ENCODE measurements at places on chromosomes 7 and 10. TPM values are rescaled to one million over a fixed set of nuclear protein-coding genes. Genes with fewer than 3 reads are reported as not detected.
A peak's percentile ranks its signal among the peaks of the same experiment; 100 is the strongest.

- H3K4me3 ChIP-seq, result no peak overlapping the region
- no peaks in the 10 kb centered on the region for H3K4me1 ChIP-seq
- H3K36me3 ChIP-seq, result no peaks in the 10 kb centered on the region
- no peaks in the 10 kb centered on the region for H3K27me3 ChIP-seq
- no peak for DNase-seq
Measured at GRCh38 chr7:150398108-150398964, 19.2 kb downstream of the ZNF775 start.

PDE6C gene
- not detected for total RNA-seq

GRCh38 chr10:76336213-76336963 lies 905.0 kb downstream of the LRMDA start:
- no peak overlapping the region for H3K4me3 ChIP-seq
- no peaks in the 10 kb centered on the region for H3K36me3 ChIP-seq
- no peak for DNase-seq
- H3K4me1 ChIP-seq, result no peaks in the 10 kb centered on the region

- no peaks in the 10 kb centered on the region for H3K27me3 ChIP-seq
- no peak for DNase-seq
- no peaks in the 10 kb centered on the region for H3K4me1 ChIP-seq
- H3K36me3 ChIP-seq, result no peaks in the 10 kb centered on the region
- H3K27ac ChIP-seq, result no peak overlapping the region
Measured at GRCh38 chr7:76507723-76508406, 2.5 kb upstream of the UPK3B start.

GRCh38 chr7:35366167-35367155 lies 112.6 kb upstream of the TBX20 start:
- no peak overlapping the region for H3K4me3 ChIP-seq
- H3K27me3 ChIP-seq, result no peaks in the 10 kb centered on the region
- no peaks in the 10 kb centered on the region for H3K36me3 ChIP-seq

GRCh38 chr10:69862882-69863530 lies 61.3 kb downstream of the COL13A1 start:
- no peak for DNase-seq
- H3K27me3 ChIP-seq, result no peaks in the 10 kb centered on the region
- no peaks in the 10 kb centered on the region for H3K4me1 ChIP-seq
- H3K36me3 ChIP-seq, result no peaks in the 10 kb centered on the region

DNA sequence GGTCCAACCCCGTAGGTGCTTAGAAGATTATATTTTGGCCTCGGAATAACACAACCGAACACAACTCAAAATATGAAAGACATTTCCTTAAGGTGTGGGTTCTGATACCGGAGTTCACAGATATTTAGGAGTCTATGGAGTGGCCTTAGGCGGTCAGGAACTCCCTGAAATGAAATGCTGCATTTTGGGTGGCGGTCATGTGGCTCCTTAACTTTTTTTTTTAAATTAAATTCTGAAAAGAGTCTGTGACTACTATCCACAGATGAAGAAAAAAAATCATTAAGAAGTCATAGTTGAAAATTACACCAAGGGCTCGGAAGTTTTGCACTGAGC lies 290.9 kb upstream of the NFE2L3 start:
- H3K36me3 ChIP-seq, result no peaks in the 10 kb centered on the region
- H3K27ac ChIP-seq, result no peak overlapping the region
- H3K4me1 ChIP-seq, result no peaks in the 10 kb centered on the region
- peaks cover 100% of the 10 kb centered on the region for H3K27me3 ChIP-seq
- DNase-seq, result no peak
- no peak overlapping the region for H3K4me3 ChIP-seq

GRCh38 chr7:4093035-4093434 lies 589.1 kb upstream of the FOXK1 start:
- H3K27ac ChIP-seq, result no peak overlapping the region
- H3K4me3 ChIP-seq, result no peak overlapping the region
- H3K27me3 ChIP-seq, result no peaks in the 10 kb centered on the region
- H3K36me3 ChIP-seq, result no peaks in the 10 kb centered on the region
- DNase-seq, result no peak
- no peaks in the 10 kb centered on the region for H3K4me1 ChIP-seq

RADIL gene
- 8.5 TPM for total RNA-seq

ENTPD1 gene
- 26.9 TPM for total RNA-seq

KLF14 gene
- not detected for total RNA-seq

DNA sequence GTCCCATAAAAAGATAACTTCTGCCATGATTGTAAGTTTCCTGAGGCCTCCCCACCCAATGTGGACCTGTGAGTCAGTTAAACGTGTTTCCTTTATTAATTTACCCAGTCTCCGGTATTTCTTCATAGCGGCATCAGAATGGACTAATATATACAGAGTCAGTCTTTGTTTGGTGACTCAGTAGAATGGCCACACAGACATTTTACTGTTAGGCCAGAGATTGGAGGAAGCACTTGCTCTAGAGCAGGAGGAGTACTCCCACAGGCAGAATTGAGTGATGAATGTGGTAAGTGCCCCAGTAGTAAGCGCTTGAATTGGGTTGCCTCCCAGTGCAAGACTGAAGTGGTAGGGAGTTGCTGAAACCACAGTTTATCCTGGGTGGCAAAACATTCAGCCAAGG lies 149.5 kb upstream of the SMIM30 start:
- no peaks in the 10 kb centered on the region for H3K27me3 ChIP-seq
- H3K36me3 ChIP-seq, result no peaks in the 10 kb centered on the region
- DNase-seq, result no peak
- no peaks in the 10 kb centered on the region for H3K4me1 ChIP-seq

FAM13C gene
- 17.8 TPM for total RNA-seq

- H3K27me3 ChIP-seq, result no peaks in the 10 kb centered on the region
- H3K36me3 ChIP-seq, result peaks cover 9% of the 10 kb centered on the region
- peaks cover 29% of the 10 kb centered on the region for H3K4me1 ChIP-seq
- H3K27ac ChIP-seq, result peak overlapping the region; percentile 71
- no peak overlapping the region for H3K4me3 ChIP-seq
- DNase-seq, result no peak
Measured at GRCh38 chr10:62093863-62094291, 174.8 kb downstream of the RTKN2 start.

TFR2 gene
- total RNA-seq, result not detected

- no peak for DNase-seq
- H3K27me3 ChIP-seq, result no peaks in the 10 kb centered on the region
- H3K4me1 ChIP-seq, result no peaks in the 10 kb centered on the region
- no peaks in the 10 kb centered on the region for H3K36me3 ChIP-seq
- no peak within 1 kb of the TSS for H3K4me3 ChIP-seq
Measured at GRCh38 chr10:79948976-79949722, at the start of gene SFTPD. TSS of gene SFTPD (minus strand) at chr10:79949105. CDS start at chr10:79946659, 2,446 bp downstream.

DNA sequence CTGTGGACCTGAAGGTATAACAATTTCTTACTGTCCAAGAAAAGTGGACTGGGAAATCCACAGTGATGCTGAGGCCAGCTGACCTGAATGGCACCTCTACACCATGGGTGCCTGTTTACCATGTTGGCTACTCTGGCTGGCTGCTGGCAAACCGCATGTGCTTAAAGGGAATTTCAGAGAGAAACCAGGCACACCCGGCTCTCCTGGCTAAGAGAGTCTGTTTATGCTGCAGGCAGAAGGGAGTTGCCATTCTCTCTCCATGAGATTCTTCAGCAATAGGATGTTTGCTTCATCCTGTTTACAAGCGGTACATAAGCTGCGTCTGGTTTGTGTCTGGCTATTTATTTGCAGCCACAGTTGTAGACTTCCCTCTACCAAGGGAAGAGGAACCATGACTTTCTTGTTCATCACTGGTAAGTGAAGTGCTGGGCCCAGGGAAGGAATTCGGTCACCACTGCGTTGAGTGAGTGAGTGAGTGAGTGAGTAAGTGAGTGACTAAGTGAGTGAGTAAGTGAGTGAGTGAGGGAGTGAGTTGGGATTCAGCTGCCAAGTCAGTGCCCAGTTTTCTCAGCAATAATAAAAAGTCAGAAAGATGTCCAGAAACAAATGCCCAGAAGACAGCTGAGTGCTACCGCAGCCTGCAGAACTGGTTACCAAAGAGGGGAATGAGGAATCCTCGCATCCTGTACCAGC lies 90.4 kb downstream of the COBL start:
- H3K4me1 ChIP-seq, result no peaks in the 10 kb centered on the region
- H3K27ac ChIP-seq, result peak overlapping the region; percentile 67
- H3K27me3 ChIP-seq, result no peaks in the 10 kb centered on the region
- no peak for DNase-seq
- no peaks in the 10 kb centered on the region for H3K36me3 ChIP-seq

CXCL12 gene
- 66.4 TPM for total RNA-seq

DNA sequence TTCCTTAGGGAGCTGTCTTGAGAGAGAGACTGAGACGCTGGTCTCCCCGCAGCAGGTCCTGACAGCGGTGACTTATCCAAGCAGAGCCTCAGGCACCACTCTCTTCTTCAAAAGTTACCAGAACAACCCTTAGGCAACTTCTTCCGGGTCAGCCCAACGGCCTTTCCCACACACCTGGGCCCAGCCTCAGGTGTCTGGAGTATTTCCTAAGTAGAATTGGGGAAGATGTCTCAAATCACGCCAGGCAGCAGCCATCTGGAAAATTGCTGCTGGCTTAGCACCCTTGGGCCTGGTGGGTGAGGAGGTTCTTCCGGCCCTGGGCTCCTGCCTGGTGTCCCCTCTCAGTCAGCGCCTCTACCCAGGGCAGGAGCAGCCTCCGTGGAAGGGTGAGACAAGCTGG lies 80.4 kb upstream of the ANLN start:
- H3K4me3 ChIP-seq, result no peak overlapping the region
- no peaks in the 10 kb centered on the region for H3K27me3 ChIP-seq
- no peaks in the 10 kb centered on the region for H3K36me3 ChIP-seq
- peaks cover 2% of the 10 kb centered on the region for H3K4me1 ChIP-seq
- H3K27ac ChIP-seq, result no peak overlapping the region

GRCh38 chr10:18202680-18203460 lies 62.6 kb downstream of the CACNB2 start:
- H3K4me1 ChIP-seq, result no peaks in the 10 kb centered on the region
- H3K36me3 ChIP-seq, result no peaks in the 10 kb centered on the region
- no peak for DNase-seq
- H3K4me3 ChIP-seq, result no peak overlapping the region
- no peak overlapping the region for H3K27ac ChIP-seq

LIPN gene
- not detected for total RNA-seq

GRCh38 chr7:100799037-100799896 lies 28.1 kb downstream of the EPHB4 start:
- H3K4me1 ChIP-seq, result peaks cover 20% of the 10 kb centered on the region
- no peak overlapping the region for H3K27ac ChIP-seq
- peak; percentile 70 for DNase-seq
- H3K36me3 ChIP-seq, result no peaks in the 10 kb centered on the region
- no peak overlapping the region for H3K4me3 ChIP-seq

PLEKHS1 gene
- total RNA-seq, result 23.6 TPM

ABLIM1 gene
- total RNA-seq, result 131 TPM

DNA sequence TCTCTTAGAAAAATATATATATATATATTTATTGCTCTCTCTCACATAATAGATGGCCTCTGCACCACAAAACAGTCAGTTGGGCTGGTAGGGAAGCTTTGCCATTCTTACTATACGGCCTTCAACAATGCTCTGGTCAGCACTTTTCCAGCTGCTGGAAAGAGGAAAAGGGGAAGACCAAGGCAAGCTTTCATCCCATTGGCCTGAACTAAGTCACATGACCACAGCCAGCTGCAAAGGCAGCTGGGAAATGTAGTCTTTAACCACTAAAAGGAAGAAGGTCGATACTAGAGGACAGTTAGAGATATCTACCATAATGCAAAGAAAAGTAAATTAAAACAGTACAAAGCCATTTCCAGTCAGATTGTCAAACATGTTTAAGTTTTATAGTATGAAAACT lies 58.4 kb upstream of the MACROH2A2 start:
- H3K4me1 ChIP-seq, result no peaks in the 10 kb centered on the region
- H3K36me3 ChIP-seq, result no peaks in the 10 kb centered on the region
- no peak overlapping the region for H3K4me3 ChIP-seq
- no peak overlapping the region for H3K27ac ChIP-seq
- no peaks in the 10 kb centered on the region for H3K27me3 ChIP-seq
- DNase-seq, result no peak

KCNH2 gene
- total RNA-seq, result 0.29 TPM

ITPRID1 gene
- 2.6 TPM for total RNA-seq

PPP1R3C gene
- 9.4 TPM for total RNA-seq

GALNT17 gene
- total RNA-seq, result 3.3 TPM

- no peaks in the 10 kb centered on the region for H3K36me3 ChIP-seq
- no peaks in the 10 kb centered on the region for H3K4me1 ChIP-seq
- no peak overlapping the region for H3K4me3 ChIP-seq
- H3K27ac ChIP-seq, result no peak overlapping the region
- no peaks in the 10 kb centered on the region for H3K27me3 ChIP-seq
Measured at GRCh38 chr10:48937796-48938195, 1.8 kb downstream of the LRRC18 start.

- H3K27me3 ChIP-seq, result no peaks in the 10 kb centered on the region
- no peaks in the 10 kb centered on the region for H3K4me1 ChIP-seq
- H3K36me3 ChIP-seq, result peaks cover 7% of the 10 kb centered on the region
- no peak overlapping the region for H3K4me3 ChIP-seq
- no peak overlapping the region for H3K27ac ChIP-seq
Measured at GRCh38 chr7:151133266-151133985, 34.1 kb downstream of the GBX1 start.

DNA sequence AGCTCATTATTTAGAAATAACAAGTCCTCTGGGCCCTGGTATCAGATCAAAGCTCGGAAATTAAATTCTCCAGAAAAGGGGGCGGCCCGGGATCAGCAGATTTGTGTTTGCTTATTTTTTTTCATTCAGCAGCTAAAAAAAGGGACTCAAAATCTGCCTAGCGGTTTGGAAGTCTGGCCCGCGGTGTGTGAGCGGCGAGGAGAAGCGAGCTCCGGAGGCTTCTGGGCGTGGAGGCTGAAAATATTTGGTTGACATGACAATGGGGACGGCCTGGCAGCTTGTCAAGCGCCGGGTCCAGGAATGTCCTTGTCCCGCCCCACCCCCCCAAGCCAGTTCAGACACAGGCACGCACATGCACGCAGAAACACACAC lies 43.4 kb downstream of the FOXL3 start:
- peak overlapping the region; percentile 83 for H3K27ac ChIP-seq
- H3K4me1 ChIP-seq, result no peaks in the 10 kb centered on the region
- H3K27me3 ChIP-seq, result no peaks in the 10 kb centered on the region
- peak; percentile 73 for DNase-seq

NRG3 gene
- 0.33 TPM for total RNA-seq

Data from breast epithelium (tissue), 4 donors.